ENCODE measurements at places on chromosomes 11 and 22.

GRCh38 chr11:59716051-59716450 is 2.4 kb upstream of the OR10V1 start:
- no peak for DNase-seq

DNA sequence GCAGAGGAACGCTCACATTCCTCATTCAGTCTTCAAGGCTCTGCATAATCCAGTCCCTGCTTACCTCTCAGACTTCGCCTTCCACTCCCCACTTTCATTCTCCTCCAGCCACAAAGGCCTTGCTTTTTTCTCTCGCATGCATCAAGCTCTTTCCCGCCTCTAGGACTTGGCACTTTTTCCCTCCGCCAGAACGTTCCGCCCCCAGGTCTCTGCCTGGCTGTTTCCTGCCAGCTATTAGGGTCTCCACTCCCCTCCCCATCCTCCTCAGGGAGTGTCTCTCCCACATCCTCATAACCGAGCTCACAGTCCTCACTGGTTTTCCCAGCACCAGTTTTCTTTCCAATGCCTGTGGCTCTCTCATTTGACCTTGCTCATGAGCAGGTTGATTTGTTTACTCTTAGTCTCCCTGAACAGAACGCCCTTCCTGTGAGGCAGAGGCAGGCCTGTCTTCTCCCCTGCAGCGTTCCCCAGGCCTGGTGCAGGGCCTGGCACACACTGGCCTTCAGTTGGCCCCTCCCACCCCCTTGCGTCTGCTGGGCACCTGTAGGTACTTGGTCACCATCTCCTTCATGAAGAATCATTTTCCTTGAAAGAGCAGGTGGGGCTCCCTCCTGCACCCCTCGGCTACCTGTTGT is 75.2 kb downstream of the RTL6 start:
- DNase-seq = no peak

DNA sequence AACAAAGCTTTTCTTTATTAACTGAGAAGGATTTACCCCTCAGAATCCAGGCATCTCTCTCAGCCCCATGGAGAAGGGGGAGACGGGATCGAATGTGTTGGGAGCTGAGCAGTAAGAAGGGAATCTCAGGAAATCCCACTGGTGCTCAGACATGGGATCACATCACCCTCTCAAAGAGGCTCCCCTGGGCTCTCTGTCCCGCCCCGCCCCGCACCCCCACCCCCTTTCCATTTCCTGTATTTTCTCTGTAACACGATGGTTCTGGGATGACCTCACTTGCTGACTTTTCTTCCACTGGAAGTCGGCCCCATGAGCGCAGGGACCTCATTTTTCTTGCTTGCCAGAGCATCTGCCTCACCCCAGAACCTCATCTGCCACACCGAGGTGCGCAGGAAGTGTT is 100.0 kb downstream of the RPS6KA4 start:
- peak; percentile 28 for DNase-seq

DNA sequence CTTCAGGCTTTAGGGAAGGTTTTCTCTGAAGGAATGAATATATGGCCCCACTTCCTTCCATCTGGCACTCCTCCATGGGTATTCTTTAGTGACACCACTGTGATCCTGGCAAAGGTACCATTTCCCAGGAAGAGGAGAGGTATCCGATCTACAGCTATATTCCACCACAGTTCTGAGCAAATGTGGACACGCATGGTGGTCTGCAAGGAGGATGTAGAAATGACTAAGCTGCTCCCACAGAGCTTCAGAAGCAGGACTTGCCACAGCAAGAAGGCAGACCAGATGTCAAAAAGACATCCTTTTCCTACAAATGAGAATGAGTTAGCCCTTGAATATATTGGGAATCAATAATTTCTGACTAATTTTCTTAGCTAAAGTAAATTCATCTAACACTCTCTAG is 45.5 kb downstream of the ARFGAP2 start:
- no peak for DNase-seq

GRCh38 chr22:50282361-50283155 is 12.4 kb upstream of the MAPK11 start:
- peak; percentile 62 for DNase-seq

GRCh38 chr22:31036671-31037550 is 44.2 kb upstream of the SMTN start:
- peak; percentile 69 for DNase-seq

DNA sequence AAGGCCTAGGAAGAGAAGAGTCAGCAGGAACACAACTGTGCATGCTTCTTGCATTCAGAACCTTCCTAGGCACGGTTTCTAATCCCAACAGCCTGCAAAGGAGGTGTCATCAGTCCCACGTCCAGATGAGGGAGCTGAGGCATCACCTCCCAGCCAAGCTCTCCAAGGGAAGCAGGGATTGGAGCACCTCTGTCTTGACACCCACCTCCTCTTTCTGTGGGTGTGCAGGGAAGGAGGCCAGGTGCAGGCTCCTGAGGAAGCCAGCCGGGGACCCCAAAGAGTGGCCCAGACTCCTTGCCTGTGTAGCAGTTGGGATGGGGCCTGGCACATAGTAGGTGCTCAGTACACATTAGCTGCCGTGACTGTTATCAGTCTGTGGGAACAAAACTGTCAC is 2.0 kb downstream of the PNPLA5 start:
- no peak for DNase-seq

- DNase-seq = peak; percentile 52
Measured at GRCh38 chr11:125276619-125276976, 112.0 kb downstream of the PKNOX2 start.

- DNase-seq = peak; percentile 73
Measured at GRCh38 chr11:45872651-45873356, 12.6 kb upstream of the MAPK8IP1 start.

DNA sequence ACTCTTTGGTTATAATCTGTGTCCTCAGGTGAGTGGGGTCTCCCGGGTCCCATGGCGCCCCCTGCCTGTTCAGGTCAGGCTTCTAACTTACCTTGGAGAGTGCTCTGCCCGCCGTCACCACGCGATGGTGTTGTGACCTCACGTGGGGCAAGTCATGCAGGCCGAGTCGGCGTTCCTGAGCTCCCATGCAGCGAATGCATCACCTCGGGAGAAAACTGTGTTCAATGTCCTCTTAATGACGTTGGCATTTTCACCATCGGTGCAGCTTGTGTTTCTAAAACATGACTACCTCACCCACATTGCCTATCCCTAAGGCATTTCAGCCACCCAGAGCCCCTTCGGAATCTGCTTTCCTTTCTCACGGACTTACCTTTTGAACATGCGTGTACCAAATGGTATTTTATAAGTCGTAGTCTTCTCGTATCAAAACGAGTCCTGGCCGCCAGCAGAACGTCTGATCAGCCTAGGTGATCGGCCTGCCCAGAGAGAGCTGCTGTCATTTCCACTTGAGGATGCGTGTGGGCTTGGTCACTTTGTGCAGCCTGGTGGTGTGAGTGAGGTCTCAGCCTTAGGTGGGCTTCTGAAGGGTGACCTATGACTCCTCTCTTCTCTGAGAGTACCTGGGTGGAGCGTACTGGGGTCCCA is 64.8 kb downstream of the TBC1D22A start:
- no peak for DNase-seq

DNA sequence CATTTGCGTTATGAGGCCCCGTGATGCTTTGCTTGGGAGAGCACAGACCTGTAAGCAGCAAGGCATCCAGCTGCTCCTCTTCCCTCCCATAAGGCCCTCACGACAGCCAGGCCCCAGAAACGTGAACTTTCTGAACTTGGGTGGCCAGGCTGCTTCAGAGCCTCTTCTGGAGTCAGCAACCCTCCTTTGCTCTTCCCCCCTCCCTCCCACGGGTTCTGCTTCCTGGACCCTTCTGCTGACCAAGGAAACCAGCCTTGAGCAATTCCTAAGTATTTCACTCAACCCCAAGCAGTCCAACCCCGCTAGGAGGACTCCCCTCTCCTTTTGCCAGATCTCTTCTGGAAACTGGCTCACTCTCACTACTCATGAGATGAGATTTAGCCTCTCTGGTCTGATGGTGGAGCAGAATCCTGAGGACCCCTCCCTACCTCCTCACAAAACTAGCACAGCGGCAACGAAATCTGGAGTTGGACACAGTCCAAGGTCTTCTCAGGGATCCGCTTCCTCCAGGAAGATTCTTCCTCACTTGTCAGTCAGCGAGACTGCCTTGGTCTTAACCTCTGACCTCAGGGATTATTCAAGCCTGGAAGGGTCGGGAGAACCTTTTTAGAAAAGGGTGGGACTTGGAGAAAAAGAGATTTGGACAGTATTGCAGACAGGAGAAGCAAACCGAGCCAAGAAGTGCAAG is 86.2 kb downstream of the UBASH3B start:
- DNase-seq = peak; percentile 49

Measured in fibroblast of upper back skin (primary cell).